Activated T-helper 2 cell treated with anti-CD3 and anti-CD28 coated beads, Interferon-gamma antibody, Interleukin-2, Interleukin-4, amounts not matched to agents 10 μg/mL and 5 μg/mL and 100 μg/mL, durations not matched to agents 14 hours and 24 hours and 36 hours (primary cell): ENCODE measurements at places on chromosomes 12 and 14. TPM values are rescaled to one million over a fixed set of nuclear protein-coding genes. Genes with fewer than 3 reads are reported as not detected.
A peak's percentile ranks its signal among the peaks of the same experiment; 100 is the strongest.

MYF6 gene
- total RNA-seq, result not detected in 2 replicates

TEP1 gene
- total RNA-seq, result 32.7 and 33.6 TPM in 2 replicates

SLCO1B1 gene
- total RNA-seq, result not detected in 2 replicates

PLA2G1B gene
- not detected in 2 replicates for total RNA-seq

STAC3 gene
- total RNA-seq, result 5.6 and 6.1 TPM in 2 replicates

KRT79 gene
- total RNA-seq, result not detected in 2 replicates

TSHR gene
- not detected in 2 replicates for total RNA-seq

HCAR3 gene
- 0.34 and 0.46 TPM in 2 replicates for total RNA-seq

CLEC12A gene
- total RNA-seq, result 0.30 and 0.32 TPM in 2 replicates

DNA sequence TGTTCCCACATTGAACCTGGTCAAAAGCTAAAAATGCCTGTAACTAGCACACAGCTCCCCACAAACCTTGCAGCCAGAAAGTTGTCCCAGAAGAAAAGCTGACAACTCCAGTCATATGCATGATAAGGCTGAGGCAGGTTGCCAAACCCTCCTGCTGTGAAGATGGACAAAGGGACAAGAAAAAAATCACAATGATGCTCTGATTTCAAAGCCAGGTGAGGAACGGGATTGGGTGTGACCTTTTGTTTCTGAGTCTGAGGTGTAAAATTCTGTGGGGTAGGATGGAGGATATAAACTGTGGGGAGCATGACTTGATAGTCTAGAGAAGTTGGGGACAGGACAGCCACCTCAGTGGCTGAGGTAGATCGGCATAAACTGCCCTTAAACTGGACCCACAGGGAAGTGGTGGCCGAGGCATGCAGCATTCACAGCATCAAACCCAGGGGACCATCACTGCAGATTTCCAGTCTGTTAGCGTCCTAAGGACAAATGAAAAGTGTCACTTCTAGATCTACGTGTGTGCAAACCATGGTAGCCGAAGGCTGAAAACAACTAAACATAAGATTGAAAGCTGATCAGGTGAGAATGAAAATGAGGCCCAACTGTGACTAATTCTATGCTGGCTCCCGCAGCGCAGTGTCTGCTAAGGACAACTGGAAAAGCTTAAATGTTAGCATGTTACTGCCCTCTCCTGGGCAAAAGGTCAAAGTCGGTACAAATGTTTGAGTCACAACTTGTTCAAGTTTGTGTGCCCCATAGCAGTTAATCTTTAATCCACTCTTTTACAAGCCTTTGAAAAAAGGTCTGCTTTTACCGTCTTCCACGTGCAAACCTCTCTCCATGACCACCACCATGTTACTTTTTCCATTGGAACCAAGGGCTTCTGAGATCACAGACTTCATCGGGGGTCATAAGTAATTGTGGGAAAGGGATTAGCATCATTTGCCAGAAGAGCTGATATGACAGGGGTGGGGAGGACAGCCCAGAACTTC is 39.8 kb downstream of the GRIN2B start:
- no peaks in the 10 kb centered on the region for H3K36me3 ChIP-seq
- no peaks in the 10 kb centered on the region for H3K4me1 ChIP-seq
- peaks cover 6% of the 10 kb centered on the region for H3K27me3 ChIP-seq
- no peak overlapping the region for H3K4me3 ChIP-seq

DNA sequence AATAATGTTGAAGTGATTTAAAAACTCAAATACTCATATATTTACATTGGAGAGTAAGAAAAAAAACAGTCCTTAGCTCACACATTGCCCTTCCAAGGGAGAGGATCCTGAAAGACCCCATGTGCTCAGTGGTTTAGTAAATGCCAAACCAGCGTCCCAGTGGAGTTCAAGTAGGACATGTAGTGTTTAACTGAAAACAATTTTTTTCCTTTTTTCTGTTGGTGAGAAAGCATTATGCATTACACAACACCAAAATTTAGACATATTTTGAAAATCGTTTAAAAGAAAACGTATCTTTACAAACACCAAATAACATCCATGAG is 33.6 kb downstream of the UBR7 start:
- no peak overlapping the region for H3K4me3 ChIP-seq
- H3K27ac ChIP-seq, result no peak overlapping the region
- H3K36me3 ChIP-seq, result peaks cover 17% of the 10 kb centered on the region
- no peaks in the 10 kb centered on the region for H3K4me1 ChIP-seq
- no peaks in the 10 kb centered on the region for H3K27me3 ChIP-seq

DNA sequence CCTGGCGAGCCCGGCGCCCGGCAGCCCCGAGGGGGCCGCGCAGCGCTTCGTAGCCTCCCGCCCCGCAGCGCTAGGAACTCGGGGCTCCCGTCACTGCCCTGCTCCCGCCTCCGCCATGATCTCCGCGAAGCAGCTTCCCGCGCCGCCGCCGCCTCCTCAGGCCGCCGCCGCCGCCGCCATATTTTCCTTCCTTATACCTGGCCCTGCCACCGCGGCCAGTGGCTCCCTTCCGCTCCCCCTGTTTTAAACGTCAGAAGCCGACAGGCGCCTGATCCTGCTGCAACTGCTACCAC is 286 bp downstream of the PPP4R3A start:
- peaks cover 40% of the 10 kb centered on the region for H3K36me3 ChIP-seq
- H3K27me3 ChIP-seq, result peaks cover 1% of the 10 kb centered on the region
- H3K4me1 ChIP-seq, result peaks cover 24% of the 10 kb centered on the region
- H3K4me3 ChIP-seq, result peak overlapping the region; percentile 94
- no peak for DNase-seq

- peaks cover 83% of the 10 kb centered on the region for H3K36me3 ChIP-seq
- peaks cover 60% of the 10 kb centered on the region for H3K4me1 ChIP-seq
- H3K4me3 ChIP-seq, result no peak overlapping the region
These were observed 5.1 kb downstream of the RESF1 start for GRCh38 chr12:31964280-31964679.

DNA sequence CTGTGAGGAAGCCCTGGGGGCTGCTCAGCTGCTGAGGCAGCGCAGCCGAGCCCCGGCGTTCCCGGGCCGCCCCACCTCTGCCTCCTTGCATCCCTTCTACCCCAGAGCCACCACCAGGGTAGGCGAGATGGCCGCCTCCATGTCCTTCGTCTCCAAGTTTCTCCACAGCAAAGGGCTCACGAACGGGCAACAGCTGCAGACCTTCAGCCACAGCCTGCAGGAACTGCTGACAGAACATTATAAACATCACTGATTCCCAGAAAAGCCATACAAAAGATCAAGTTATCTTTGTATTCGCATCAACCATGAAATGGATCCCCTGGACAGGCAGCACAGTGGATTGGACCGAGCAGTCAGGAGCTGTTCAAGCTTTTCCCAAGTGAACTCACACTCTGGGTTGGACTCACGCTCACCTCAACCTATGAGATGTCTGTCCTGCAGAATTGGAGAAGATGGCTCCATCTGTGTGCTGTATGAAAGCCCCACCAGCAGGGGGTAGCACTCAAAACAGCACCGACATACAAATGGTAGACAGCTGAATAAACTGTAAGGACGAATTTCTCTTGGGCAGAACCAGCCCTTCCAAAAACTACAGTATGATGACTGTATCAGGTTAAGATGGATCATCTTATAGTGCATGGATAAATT is 19.4 kb upstream of the A2M start:
- H3K4me1 ChIP-seq, result no peaks in the 10 kb centered on the region
- no peak overlapping the region for H3K27ac ChIP-seq
- no peaks in the 10 kb centered on the region for H3K27me3 ChIP-seq
- no peak overlapping the region for H3K4me3 ChIP-seq
- H3K36me3 ChIP-seq, result no peaks in the 10 kb centered on the region

DNA sequence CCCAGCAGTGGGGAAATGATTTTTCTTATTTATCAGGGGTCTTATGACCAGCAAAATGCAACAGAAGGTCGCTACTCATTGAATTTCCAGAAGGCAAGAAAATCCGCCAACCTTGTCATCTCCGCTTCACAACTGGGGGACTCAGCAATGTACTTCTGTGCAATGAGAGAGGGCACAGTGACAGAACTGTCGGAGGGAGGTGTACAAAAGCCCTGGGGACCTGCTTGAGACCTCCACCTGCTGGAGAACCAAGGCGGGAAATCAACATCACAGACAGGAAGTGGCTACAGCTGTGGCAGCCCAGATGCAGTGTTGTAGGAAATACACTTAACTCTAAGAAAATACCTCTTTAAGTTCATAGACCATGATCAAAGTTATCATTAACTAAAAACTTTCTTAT is 250.9 kb upstream of the OR4E1 start:
- H3K27ac ChIP-seq, result peak overlapping the region; percentile 83
- H3K27me3 ChIP-seq, result peaks cover 2% of the 10 kb centered on the region
- DNase-seq, result peak; percentile 42
- peaks cover 8% of the 10 kb centered on the region for H3K36me3 ChIP-seq
- H3K4me1 ChIP-seq, result peaks cover 37% of the 10 kb centered on the region

- no peak for DNase-seq
- H3K27ac ChIP-seq, result no peak overlapping the region
- H3K4me1 ChIP-seq, result no peaks in the 10 kb centered on the region
- no peak overlapping the region for H3K4me3 ChIP-seq
These were observed 76.9 kb upstream of the OTX2 start for GRCh38 chr14:56887216-56887615.

- H3K36me3 ChIP-seq, result peaks cover 30% of the 10 kb centered on the region
- peaks cover 26% of the 10 kb centered on the region for H3K4me1 ChIP-seq
- H3K4me3 ChIP-seq, result no peak overlapping the region
- DNase-seq, result no peak
- H3K27ac ChIP-seq, result peak overlapping the region; percentile 21
- no peaks in the 10 kb centered on the region for H3K27me3 ChIP-seq
These were observed 7.9 kb downstream of the DYNC1H1 start for GRCh38 chr14:101972126-101972866.

DNA sequence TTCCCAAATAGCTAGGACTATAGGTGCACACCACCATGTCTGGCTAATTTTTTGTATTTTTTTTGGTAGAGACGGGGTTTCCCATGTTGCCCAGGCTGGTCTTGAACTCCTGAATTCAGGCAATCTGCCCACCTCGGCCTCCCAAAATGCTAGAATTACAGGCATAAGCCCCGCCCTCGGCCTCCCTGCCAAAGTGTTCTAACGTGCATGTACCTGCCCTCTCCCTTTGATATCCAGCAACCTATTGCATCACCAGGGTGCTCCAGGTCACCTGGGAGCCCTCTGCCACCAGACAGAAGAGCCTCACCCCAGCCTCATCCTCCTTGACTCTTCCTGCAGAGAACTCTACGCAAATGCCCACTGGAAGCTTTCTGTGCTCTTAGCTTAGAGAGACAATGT is 2.2 kb upstream of the EML1 start:
- peaks cover 32% of the 10 kb centered on the region for H3K27me3 ChIP-seq
- H3K4me3 ChIP-seq, result no peak overlapping the region
- no peaks in the 10 kb centered on the region for H3K36me3 ChIP-seq
- H3K4me1 ChIP-seq, result peaks cover 14% of the 10 kb centered on the region
- H3K27ac ChIP-seq, result no peak overlapping the region

DNA sequence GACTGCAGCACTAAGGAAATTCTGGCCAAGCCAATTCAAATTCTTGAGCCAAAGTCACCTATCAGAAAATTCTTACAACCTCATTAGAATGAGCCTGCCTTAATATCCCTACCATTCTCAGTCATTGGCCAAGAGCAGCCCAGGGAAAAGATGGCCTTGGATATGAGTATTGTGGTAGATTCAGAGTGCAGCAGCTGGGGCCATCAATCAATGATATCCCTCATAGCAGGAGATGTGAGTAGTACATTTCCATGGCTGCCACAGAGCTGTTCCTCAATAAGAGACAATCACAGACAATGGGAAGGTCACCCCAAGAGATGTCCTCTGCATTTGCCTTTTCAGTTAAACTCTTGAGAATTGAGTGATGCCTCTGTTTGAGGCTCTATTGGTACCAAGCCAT is 161.6 kb downstream of the DYRK2 start:
- no peak overlapping the region for H3K27ac ChIP-seq
- no peak for DNase-seq
- H3K4me1 ChIP-seq, result peaks cover 15% of the 10 kb centered on the region
- no peaks in the 10 kb centered on the region for H3K36me3 ChIP-seq
- H3K27me3 ChIP-seq, result no peaks in the 10 kb centered on the region

GRCh38 chr12:117218149-117218548 is 27.9 kb upstream of the FBXO21 start:
- H3K27me3 ChIP-seq, result no peaks in the 10 kb centered on the region
- H3K27ac ChIP-seq, result no peak overlapping the region
- no peak for DNase-seq
- no peak overlapping the region for H3K4me3 ChIP-seq
- H3K36me3 ChIP-seq, result no peaks in the 10 kb centered on the region
- no peaks in the 10 kb centered on the region for H3K4me1 ChIP-seq

- no peaks in the 10 kb centered on the region for H3K27me3 ChIP-seq
- no peak overlapping the region for H3K4me3 ChIP-seq
- DNase-seq, result no peak
- peaks cover 23% of the 10 kb centered on the region for H3K4me1 ChIP-seq
These were observed 20.8 kb downstream of the KLHL28 start for GRCh38 chr14:44940944-44941343.

- H3K27me3 ChIP-seq, result peaks cover 4% of the 10 kb centered on the region
- no peak overlapping the region for H3K27ac ChIP-seq
- H3K4me3 ChIP-seq, result no peak overlapping the region
These were observed 50.4 kb downstream of the SLC24A4 start for GRCh38 chr14:92373336-92373735.

DNA sequence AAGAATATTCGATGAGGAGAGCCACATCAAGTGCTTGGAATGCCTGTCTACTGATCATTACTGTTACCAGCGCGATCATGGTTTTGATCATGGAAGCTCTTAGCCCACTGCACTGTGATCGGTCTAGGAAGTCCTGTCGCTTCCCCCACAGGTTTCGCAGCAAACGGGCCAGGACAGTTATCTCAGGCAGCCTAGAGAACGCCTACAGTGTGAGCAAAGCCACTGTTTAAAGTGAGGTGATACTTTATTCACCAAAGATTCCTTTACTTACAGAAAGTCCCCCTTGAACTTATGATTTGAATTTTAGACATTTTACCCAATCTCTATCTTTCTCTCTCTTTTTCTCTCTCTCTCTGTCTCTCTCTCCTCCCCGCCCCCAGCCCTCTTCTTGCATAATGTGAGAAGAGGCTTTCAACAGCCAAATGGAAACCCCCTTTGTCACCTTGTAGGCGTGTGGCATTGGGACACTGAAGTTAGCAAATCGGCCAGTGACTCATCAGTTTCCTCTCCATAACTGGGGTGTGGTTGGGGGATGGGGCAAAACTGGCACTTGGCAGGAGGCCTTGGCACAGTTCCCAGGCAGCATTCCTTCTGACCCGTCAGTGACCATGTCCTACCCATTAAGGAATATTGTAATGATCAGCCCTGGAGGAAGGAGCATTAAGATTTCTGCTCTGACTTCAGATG is 214.8 kb downstream of the CHST11 start:
- peaks cover 15% of the 10 kb centered on the region for H3K36me3 ChIP-seq

DNA sequence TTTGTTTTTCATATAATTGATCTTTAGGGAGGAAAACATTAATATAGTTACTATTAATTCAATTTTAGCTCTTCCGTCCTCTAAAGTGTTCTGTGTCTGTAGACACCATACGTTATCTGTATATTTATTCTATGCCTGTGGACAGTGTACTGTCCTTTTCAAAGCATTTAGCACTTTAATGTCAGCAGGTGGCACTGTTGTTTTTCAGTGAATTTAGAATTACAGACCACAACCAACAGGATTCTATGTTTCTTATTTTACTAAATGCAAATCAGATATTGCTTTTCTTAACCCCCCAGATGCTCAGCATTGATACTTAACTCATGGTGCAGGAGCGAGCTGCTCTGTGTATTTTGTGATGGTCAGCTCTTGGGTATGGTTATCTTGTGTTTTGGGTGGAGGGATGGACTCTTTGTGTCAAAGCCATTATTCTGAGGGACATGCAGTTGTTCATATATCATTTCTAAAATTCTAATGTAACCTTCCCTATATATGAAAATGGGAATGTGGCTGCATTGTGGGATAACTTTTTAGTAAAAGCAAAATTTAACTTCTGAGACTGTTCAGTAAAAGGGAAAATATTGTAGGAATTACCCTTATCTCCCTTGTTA is 65.2 kb downstream of the PAPOLA start:
- H3K27ac ChIP-seq, result no peak overlapping the region
- no peak for DNase-seq
- H3K36me3 ChIP-seq, result peaks cover 49% of the 10 kb centered on the region
- H3K27me3 ChIP-seq, result no peaks in the 10 kb centered on the region
- H3K4me3 ChIP-seq, result no peak overlapping the region
